Daoy (cell line): ENCODE measurements at places on chromosomes 16 and 17. TPM values are rescaled to one million over a fixed set of nuclear protein-coding genes. Genes with fewer than 3 reads are reported as not detected.
A peak's percentile ranks its signal among the peaks of the same experiment; 100 is the strongest.

- DNase-seq, result no peak
These were observed 37.4 kb downstream of the PIPOX start for GRCh38 chr17:29080323-29080722.

- no peak for DNase-seq
These were observed 224.3 kb downstream of the HS3ST4 start for GRCh38 chr16:25916037-25916436.

DNA sequence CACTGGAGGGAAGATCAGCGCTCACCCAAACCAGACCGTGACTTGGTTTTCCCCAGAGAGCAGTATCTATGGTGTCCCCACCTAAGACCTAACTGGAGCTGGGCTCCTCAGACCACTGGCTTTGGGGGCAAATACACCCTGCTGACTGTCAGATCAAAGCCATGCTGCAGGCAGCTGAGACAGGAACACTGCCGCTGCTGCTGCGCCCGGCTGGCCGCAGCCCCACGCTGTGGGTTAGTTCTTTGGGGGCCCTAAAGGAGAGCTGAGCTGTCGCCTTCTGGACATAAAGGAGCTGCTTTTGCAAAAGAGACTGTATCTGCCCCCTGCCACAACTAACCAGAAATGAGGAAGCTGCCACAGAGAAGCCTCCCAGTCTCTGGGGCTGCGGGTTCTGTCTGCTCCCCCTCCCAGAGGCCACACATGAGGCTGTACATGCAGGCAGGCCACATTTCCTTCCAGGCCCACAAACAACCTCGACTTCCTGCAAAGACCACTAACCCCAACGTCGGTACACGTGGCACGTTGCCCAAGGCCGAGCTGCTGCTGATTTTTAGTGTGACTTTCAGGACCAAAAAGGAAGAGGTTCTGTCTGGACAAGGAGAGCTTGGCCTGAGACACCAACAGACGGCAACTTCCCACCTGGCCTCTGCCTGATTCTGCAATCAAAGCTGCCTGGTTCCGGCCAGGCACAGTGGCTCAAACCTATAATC lies 18.2 kb upstream of the ABR start:
- peak; percentile 46 for DNase-seq

DNA sequence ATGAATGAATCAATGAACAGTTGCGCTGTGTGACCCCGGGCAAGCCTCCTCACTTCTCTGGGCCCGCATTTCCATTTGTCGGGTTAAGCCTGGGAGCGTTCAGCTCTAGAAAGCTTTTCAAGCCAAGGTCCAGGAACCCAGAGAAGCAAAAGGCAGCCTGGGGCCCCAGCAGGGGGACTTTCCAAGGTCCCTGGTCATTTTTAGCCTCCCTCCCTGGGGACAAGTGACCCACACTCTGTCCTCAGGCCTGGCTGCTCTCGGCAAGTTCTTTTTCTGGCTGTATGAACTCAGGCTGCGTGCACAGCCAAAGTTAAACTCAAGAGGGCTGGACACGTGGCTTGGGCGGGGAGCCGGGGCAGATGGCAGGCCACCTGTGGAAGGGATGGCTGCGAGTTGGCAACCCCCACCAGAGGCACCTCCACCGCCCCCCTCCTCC lies 41.4 kb upstream of the CIBAR2 start:
- DNase-seq, result no peak

DNA sequence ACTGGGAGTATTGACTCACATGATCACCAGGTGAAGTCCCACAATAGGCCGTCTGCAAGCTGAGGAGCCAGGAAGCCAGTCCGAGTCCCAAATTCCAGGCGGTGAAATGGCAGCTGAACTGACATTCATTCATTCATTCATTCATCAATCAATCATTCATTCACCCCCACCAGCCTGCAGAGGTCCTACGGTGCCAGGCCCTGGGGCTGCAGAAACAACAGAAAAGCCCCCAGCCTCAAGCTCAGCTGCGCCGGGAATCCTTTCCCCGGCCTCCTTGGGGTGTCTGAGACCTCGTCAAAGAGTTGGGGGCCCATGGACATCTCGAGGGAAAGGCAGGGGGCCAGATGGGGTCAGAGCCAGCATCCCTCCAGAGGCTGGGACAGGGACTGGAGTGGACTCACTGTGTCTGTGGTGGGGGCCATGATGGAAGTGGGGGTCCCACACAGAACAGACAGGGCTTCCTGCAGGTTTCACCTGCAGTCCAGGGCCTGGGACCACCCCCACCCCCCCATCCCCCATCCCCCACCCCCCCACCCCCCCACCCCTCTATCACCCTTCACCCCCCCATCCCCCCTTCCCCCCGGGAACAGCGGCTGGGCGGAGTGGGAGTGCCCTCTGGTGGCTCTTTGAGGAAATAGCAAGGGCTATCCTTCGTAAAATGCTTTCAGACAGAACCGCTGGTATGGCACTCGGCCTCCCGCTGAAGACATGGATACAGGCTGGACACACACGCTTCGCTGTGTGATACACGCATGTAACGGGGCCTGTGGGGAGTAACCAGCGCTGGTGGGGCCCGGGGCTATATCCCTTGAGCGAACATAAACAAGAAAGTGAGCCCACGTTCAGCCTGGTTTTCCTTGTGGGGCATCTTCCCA lies 8.5 kb upstream of the ZC3H18 start:
- peak; percentile 42 for DNase-seq

- DNase-seq, result no peak
These were observed 10.7 kb downstream of the SCGB1C2 start for GRCh38 chr17:147796-148740.

DNA sequence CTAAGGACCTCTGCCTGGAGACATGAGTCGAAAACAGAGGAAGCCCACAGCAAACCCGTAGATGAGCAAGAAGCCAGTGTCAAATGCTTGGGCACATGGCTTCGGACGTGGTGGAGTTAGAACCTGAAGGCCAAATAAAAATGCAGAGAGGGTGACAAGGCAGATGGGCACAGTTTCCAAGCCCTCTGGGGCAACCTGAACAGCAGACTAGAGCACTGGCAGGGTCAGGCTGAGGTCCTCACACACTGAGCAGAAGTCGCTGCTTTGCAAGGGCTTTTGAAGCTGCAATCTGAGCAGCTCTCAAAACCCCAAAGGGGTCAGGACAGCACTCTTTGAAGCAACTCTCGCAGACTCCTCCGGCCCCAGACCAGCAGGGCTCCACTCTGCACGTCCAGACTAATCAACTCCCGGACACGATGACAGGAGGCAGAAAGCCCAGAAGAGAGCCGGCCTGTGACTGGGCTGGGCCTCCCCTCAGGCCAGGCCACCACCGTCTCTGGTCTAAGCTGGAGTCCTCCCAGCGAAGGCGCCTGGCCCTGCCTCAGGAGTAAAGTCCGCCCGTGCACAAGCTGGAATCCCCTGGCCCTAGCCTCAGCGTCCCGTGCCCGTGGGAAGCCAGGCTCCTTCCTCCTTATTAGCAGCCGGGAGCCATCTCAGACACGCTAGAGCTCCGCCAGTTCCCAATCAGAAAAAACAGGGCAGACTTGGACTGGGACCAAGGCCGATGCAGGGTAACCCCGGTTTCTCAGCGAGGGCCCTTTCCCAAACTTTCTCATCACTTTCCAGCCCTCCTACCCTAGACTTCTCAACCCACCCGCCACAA lies 924 bp downstream of the SMARCD2 start:
- DNase-seq, result peak; percentile 46

GRCh38 chr17:72991651-72992050 lies 100.8 kb downstream of the SLC39A11 start:
- no peak for DNase-seq

RAB11FIP4 gene
- 4.4 and 5.5 TPM in 2 replicates for total RNA-seq

SCGB1C2 gene
- not detected in 2 replicates for total RNA-seq
